ENCODE measurements at places on chromosomes 13 and 19. TPM values are rescaled to one million over a fixed set of nuclear protein-coding genes. Genes with fewer than 3 reads are reported as not detected.

Gene IGFL1
- total RNA-seq, result not detected

Gene HSH2D
- total RNA-seq, result 0.16 TPM

Gene CHAF1A
- 5.1 TPM for total RNA-seq

Gene SLC7A1
- total RNA-seq, result 10.3 TPM

Gene PSG3
- not detected for total RNA-seq

Gene C19orf38
- 0.47 TPM for total RNA-seq

Gene CYP4F8
- not detected for total RNA-seq

Gene URAD
- not detected for total RNA-seq

Gene ZNF439
- total RNA-seq, result 4.8 TPM

Gene VRK3
- 22.6 TPM for total RNA-seq

Gene ATG4D
- total RNA-seq, result 48.7 TPM

Gene ZNF677
- 25.2 TPM for total RNA-seq

Gene FUT2
- not detected for total RNA-seq

Gene MTUS2
- total RNA-seq, result 101 TPM

Gene CYP4F2
- not detected for total RNA-seq

Gene IGSF23
- not detected for total RNA-seq

Gene KLK8
- total RNA-seq, result not detected

Gene SLC7A9
- not detected for total RNA-seq

Gene C19orf85
- total RNA-seq, result not detected

Gene ANGPTL8
- total RNA-seq, result not detected

Gene SPATA13
- total RNA-seq, result 8.4 TPM

Gene LPAR2
- total RNA-seq, result 0.88 TPM

Gene PSG2
- not detected for total RNA-seq

Gene DHPS
- 50.8 TPM for total RNA-seq

Gene LCP1
- total RNA-seq, result 14.1 TPM

Gene ZNF790
- total RNA-seq, result 7.3 TPM

Gene CARS2
- total RNA-seq, result 52.8 TPM

Gene PNMA8B
- total RNA-seq, result 0.55 TPM

Gene PPP1R15A
- 76.4 TPM for total RNA-seq

Gene PSG7
- not detected for total RNA-seq

Gene KIR2DL4
- total RNA-seq, result not detected

Gene FAM216B
- total RNA-seq, result 0.99 TPM

Gene RNF17
- total RNA-seq, result not detected

Gene NCR1
- total RNA-seq, result 0.30 TPM

Gene ZNF729
- total RNA-seq, result not detected

Gene OR7A5
- total RNA-seq, result not detected

Gene SPACA4
- not detected for total RNA-seq

Gene ZNF416
- total RNA-seq, result 4.6 TPM

Gene TEAD2
- total RNA-seq, result 44.1 TPM

Gene ZNF493
- total RNA-seq, result 12.0 TPM

Gene S1PR5
- total RNA-seq, result 0.11 TPM

Gene SSC5D
- total RNA-seq, result 3.7 TPM

Measured in left ventricle myocardium inferior (tissue), 1 donor.